ENCODE measurements at places on chromosomes 1 and 21. TPM values are rescaled to one million over a fixed set of nuclear protein-coding genes. Genes with fewer than 3 reads are reported as not detected.

DNA sequence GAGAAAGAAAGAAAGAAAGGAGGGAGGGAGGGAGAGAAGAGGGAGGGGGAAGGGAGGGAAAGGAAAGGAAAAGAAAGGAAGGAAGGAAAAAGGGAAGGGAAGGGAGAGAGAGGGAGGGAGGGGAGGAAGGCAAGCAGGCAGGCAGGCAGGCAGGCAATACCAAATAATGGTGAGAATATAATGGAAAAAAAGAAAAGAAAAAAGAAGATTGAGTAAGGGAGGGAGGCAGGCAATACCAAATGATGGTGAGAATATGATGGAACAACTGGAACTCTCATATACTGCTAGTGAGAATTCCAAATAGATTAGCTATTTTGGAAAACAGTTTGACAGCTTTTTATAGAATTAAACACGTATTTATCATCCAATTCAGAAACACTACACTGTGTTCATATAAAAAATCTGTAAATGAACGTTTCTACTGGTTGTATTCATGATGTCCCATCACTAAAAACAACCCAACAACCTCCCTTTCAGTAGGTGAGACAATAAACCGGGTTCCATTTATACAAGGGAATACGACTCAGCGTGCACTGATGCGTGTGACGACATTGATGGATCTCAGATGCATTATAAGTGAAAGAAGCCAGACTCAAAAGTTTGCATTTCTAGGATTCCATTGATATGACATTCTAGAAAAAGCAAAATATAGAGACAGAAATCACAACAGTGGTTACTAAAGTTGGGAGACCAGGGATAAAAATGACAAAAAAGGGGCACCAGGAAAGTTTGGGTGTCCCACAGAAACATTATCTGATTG lies 226.4 kb downstream of the DSCAM start:
- no peak for DNase-seq

S100A7 gene
- total RNA-seq = not detected

DNA sequence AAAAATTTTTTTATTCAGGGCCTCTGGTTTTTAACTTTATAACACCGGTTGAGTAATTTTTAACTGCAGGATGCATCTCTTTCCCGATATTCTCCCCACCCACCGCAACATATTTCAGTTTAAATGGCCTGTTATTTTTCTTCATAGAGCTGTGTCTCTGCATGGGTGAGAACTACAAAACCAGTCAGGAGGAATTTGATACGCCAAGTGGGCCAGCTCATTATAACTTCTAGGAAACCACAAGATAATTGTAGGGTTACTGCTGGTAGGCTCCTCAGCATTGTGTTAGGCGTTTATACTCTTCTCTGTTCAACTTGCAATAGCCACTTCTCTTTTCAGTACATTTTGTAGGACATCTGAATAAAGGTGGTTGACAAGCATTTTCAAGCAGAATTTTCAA lies 169.7 kb downstream of the PBX1 start:
- DNase-seq = no peak

DNA sequence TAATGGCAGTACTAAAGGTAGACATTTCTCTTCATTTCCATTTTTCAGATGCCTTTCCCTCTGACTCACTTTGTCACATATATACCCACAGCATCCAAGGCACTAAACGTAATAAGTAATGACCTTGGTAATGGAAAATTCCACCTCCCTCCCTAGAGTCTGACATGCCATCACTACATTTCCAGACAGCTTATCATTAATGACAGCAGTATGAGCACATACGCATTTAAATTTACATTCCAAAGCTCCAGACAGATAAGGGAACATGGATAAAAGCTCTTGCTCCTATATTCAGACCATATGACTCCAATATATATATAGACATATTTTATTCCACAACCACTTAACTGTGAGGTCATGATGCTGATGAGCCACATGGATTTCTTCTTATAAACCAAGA lies 191.7 kb upstream of the GORAB start:
- no peak for DNase-seq

TMEM269 gene
- 0.42 TPM for total RNA-seq

DNA sequence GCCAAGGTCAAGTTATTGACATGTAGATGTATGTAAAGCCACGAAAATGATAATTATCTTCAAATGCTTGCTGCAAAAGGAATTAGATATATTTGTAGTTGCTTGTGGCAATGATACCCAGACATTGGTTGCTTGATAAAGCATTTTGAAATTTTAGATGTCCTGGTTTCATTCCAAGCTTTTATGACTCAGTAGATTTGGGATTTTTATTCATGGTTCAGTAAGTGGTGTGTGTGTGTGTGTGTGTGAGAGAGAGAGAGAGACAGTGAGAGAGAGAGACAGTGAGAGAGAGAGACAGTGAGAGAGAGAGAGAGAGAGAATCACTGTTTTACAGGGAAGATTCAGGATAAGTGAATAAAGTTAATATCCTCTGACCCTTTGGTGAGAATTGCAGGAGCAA lies 498.2 kb upstream of the C1orf87 start:
- no peak for DNase-seq

DNA sequence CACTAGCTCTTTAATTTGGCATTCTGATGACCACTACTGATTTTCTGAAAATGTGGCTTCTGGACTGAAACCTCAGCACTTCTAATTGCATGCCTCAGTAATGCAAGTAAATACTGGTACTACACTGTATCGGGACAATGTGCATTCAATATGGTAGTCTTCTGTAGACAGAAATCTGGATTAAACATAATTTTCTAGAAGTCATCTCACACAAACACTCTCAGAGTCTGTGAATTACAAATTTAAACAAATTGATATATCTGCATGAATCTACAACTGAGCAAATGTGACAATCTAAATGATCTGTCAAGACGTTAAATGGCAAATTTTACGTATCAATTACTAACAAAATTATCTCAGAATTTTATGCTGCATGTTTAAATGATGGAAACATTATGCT lies 23.7 kb downstream of the HP1BP3 start:
- DNase-seq = no peak

DNA sequence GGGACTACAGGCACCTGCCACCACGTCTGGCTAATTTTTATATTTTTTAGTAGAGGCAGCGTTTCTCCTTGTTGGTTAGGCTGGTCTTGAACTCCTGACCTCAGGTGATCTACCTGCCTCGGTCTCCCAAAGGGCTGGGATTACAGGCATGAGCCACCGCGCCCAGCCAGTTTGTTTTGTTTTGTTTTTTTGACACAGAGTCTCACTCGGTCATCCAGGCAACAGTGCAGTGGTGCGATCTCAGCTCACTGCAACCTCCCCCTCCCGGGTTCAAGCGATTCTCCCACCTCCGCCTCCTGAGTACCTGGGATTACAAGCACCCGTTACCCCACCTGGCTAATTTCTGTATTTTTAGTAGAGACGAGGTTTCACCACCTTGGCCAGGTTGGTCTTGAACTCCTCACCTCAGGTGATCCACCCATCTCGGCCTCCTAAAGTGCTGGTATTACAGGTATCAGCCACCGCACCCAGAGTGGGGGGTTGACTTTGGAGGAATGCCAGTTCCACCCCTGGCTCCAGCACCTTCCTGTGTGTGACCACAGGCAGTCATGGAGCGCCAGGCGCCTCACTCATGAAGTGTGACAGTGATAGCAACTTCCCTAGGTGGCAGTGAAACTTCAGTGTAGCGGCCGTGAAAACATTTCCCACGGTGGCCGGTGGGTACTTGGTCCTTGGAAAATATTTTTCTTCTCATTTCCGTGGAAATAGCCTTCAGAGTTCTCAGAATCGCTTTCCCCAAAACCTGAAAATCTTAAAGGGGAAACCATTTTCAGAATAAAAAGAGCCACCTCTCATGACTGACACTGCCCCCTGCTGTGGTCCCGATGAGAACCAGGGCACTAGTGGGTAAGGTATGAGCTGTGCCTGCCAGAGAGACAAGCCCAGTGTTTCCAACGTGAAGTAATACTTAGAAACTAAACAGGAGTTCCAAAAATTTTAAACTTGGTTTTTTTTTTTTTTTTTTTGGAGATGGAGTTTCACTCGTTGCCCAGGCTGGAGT lies 48.6 kb downstream of the WDR4 start:
- DNase-seq = no peak

GRCh38 chr1:5601516-5601915 lies 390.7 kb downstream of the NPHP4 start:
- DNase-seq = no peak

- DNase-seq = no peak
Measured at GRCh38 chr1:6592441-6592840, 10.2 kb downstream of the KLHL21 start.

DNA sequence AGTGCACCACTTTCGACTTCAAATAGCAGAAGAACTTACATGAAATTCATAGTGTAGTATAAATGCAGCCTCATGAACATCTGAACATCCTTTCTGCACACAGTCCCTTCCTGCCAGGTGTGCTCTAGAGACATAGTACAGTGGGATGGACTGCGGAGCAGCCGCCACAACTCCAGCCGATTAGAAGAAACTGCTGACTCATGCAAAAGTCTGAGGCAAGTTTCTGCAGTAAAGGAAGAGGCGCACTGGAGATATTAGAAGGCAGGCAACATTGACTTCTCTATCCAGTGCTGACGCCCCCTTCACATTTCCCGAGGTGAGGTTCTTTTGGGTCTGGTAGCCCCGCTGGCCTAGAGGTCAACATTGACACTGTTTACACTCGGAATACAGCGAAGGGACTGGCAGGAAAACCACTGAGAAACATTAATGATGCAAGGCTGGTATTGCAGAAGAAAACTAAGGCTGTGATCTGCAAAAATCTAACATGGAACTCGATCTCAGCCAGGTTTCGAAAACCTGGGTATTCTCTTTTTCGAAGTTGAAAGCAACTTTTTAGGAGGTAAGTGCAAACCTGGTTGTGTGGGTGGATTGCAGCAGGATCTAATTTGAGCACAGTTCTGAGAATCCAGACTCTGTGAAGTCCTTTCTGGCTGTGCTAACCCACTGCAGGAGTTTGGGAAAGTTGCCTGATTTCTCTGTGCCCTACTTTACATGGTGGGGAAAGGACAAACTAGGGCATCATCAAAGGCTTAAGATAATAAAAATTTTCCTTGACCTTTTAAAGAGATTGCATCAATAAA lies 90.7 kb downstream of the CDC7 start:
- DNase-seq = no peak

DNA sequence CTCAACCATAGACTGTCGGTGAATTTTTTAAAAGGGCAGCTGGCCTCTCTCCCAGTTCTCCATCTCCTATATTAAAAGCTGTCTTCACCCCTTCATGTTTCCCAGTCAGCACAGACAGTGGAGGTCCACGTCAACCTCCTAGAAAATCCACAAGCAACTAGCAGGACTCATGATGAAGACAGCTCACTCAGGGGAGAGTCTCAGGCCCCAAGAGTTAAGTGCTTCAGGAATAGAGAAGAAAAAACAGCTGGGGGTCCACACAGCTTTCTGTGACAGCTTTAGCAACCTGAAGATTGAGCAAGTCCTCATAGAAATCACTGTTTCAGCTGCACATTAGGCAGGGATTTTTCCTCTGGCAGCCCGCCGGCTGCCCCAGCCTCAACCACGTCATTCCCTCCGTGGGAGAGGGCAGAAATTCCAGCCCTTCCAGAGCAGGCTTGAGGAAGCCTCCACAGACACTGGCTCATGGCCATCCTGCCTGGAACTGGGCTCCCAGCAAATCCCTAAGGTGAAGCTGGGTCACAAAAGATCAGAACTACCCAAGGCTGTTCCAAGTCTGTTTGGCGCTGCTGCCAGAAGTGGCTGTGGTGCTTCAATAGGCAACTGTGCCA lies 15.2 kb downstream of the GPR161 start:
- peak; percentile 86 for DNase-seq

MATN1 gene
- total RNA-seq = not detected
